ENCODE measurements at places on chromosomes 3 and 15.

- DNase-seq, result no peak
These were observed 12.2 kb downstream of the TBL1XR1 start for GRCh38 chr3:177185035-177185574.

DNA sequence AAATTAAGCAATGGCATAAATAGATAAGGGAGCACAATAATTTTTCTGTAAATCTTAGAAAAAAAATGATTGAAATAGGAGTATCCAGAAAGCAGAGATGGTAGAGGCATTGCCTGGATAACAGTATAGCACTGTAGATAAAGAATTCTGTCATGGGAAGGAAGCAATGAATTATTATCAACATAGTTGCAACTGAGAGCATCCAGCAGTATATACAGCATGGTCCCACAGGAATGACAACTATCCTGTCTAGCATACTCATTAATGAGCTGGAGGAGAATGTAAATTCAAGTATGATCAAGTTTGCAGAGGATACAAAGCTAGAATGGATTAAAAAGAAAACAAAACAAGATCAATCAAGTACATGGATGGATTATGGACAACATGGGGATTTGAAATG, 90.8 kb downstream of the DPH6 start:
- DNase-seq, result no peak

GRCh38 chr3:99741588-99741987, 76.1 kb upstream of the CMSS1 start:
- no peak for DNase-seq

DNA sequence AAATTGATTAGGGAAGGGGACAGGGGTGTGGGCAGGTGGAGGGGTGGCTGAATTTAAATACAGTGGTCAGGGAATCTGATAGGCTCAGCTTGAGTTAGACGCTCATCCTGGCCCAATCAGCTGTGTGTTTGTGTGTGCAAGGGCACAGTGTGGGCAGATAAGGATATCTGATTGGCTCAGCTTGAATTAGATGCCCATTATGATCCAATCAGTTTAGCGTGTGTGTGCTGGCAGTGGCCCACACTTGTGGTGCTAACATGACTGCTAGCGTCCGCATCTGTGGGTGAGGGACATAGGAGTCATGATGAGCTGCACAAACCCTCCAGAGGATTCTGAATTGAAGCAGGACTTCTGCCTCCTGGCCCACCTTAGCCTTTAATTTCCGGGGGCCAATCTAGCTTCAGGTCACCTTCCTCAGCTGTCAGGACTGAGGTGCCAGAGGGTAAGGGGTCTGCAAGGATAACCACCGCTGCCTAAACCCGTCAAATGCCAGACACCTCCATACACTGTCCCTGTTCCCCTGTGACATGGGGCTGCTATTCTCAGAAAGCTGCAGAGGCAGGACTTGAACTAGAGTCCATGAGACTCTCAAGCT, 97.3 kb downstream of the CORO2B start:
- DNase-seq, result no peak

GRCh38 chr15:36062357-36062756, 516.4 kb upstream of the DPH6 start:
- DNase-seq, result no peak

DNA sequence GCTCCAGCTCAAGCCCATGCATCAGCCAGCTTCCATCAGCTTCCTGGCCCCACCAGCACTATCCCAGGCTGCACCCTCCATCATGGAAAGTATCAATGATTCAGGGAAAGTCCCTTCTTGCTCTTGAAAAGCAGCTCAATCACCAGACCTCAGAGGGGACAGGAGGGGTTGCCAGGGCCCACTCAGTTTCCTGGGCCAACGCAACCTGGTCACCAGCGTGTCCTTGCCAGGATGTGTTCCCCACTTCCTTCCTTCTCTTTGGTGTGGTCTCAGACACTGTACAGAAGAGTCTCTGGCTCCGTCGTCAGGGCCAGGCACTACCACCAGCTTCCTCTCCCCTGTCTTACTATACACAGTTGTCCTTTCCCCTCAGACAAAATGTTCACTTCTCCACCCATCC, 3.0 kb downstream of the HDC start:
- DNase-seq, result no peak

- DNase-seq, result peak; percentile 57
These were observed 244.1 kb downstream of the SLCO3A1 start for GRCh38 chr15:92097474-92098178.

DNA sequence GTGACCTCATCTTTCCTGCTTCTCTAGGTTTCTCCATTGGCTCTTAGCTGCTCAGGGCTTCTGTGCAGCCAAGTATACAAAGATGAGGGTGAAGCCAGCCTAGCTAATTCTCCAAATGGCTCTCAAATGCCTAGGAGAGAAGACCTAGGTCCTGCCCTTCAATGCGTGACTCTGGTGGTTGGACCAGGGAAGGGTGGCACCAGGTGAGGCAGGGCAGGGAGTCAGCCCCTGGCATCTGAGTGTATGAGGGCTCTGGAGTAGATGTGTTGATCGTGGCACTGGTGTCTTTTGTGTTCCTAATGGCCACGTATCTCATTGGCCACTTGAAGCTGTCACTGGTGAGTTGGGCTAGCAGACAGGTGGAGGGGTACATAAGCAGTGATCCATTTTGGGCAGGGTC, 59.8 kb downstream of the PDIA5 start:
- DNase-seq, result no peak

- DNase-seq, result no peak
These were observed 485.2 kb upstream of the ROBO2 start for GRCh38 chr3:76554707-76555106.

DNA sequence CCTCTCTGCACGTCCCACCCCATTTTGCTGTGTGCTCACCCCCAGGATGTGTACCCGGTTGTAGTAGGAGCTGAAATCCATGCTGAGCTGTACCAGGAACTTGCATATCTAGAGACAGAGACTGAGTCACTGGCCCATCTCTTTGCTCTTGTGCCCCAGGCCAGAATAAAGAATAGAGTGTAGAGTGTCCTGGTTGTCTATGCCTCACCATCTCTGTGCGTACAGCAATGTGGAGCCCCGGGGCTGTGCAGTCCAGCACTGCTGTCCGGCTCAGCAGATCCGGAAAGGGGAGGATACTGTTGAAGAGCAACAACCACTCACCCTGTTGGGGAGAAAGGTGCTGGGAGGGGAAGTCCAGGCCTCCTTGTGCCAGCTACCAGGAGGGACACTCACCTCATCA, 2.6 kb downstream of the DALRD3 start:
- DNase-seq, result no peak

DNA sequence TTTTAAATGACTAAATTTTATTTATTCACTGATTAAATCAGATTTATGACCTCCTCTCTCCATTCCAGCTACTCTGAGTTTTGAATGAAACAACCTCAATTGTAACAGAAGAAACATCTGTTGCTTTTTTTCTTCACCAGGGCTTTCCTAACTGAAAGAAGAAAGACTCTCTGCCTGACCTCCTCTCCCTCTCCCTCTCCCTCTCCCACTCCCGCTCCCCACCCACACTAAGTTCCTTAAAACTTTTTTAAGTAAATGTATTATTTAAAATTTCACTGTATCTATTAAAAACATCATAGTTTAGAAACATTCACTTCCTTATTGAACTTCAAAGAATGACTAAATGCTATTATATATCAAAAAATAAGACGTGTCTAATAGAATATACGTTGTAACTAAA, 122.0 kb downstream of the TFDP2 start:
- DNase-seq, result no peak
